ENCODE measurements at places on chromosomes 16 and 17. TPM values are rescaled to one million over a fixed set of nuclear protein-coding genes. Genes with fewer than 3 reads are reported as not detected.
A peak's percentile ranks its signal among the peaks of the same experiment; 100 is the strongest.

DNA sequence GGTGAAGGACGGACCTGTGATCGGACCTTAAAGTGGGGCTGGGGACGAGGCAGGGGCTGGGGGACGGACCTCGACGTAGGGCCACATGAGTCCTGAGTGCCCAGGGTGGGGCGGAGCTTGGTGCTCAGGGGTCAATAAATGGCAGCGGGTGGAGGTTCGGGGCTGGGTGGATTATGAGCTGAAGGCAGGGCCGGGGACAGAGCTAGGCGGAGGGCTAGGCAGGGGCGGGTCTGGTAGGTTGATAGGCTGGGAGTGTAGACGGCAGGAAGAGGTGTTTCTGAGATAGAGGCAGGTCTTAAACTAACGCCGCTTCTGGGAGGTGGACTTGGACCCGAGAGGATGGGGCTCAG is 733 bp downstream of the CHRNB1 start:
- no peak for DNase-seq

GRCh38 chr16:88276591-88276990 is 106.2 kb upstream of the ZNF469 start:
- no peak for DNase-seq

DNA sequence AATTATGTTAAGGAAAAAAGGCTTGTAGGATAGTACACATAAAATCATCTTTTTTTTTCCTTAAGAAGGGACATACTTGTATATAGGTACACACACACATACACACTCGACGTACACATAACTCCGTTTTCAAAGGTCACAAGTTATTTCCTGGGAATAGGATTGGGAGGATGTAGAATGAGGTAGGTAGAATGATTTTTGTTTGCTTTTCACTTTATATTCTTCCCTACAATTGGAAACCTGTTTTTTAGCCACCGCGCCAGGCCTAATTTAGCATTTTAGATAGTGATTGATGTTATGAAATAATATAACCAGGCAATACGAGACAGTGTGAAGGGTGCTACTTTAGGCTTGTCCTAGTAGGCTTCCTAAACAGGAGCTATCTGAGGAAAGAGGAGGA is 1.8 kb upstream of the HAPSTR1 start:
- no peak for DNase-seq

DNA sequence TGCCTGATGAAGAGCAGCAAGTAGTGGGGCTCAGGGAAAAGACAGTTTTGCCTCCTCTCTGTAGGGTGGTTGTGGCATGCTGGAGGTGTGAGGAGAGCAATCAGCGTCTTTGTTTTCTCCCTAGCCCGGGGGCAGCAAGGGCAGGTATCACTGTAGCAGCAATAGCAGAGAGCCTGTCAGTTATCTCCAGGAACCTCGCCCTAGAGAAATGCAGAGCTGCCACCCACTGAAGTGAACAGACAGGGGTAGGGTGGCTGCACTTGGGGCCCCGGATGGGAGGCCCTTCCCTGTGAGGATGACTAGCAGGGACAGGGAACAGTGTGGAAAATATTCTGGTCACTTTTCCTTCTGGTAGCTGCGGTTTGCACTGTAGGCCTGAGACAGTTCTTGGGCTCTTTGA is 886.5 kb downstream of the CDH8 start:
- no peak for DNase-seq

DNA sequence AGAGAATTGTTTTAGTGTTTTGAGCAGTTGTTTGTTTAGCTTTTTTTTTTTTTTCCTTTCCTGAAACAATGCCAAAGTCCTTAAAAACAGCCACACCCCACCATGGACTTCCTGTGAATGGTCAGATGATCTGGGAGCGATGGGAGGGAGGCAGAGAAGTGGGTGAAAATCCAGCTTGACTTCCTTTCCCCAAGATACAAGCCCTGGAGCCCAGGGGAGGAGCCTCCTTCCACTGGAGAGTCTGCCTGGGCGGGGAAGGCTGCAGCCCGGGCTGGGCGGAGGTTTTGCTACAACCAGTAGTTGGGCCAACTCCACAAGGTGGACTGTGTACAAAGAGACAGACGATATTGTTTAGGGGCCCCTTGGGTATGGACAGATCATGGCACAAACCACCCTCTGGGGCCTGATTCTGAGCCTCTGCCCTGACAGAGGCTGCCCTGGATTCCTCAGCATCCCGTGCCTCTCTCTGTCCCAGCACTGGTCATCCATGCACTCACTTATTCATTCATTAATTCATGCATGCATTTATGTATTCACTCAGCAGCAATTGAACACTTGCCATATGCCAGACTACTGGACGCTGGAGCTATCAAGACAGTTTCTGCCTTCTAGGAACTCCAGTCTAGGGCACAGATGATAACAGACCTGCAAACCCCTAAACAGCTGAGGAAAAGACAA is 29.8 kb downstream of the WSB1 start:
- DNase-seq: peak; percentile 89

- DNase-seq: no peak
Observed at GRCh38 chr17:82765371-82765770, 13.5 kb downstream of the TBCD start.

GRCh38 chr16:54936979-54937670 is 6.5 kb downstream of the IRX5 start:
- peak; percentile 61 for DNase-seq

- no peak for DNase-seq
Observed at GRCh38 chr17:6101706-6102105, 31.5 kb downstream of the WSCD1 start.

GRCh38 chr17:79391376-79392233 is 219.2 kb downstream of the RBFOX3 start:
- DNase-seq: peak; percentile 73

- peak; percentile 38 for DNase-seq
Observed at GRCh38 chr17:28227316-28228108, 91.5 kb upstream of the TMEM97 start.

GRCh38 chr16:80442779-80443178 is 98.0 kb upstream of the DYNLRB2 start:
- DNase-seq: no peak

DNA sequence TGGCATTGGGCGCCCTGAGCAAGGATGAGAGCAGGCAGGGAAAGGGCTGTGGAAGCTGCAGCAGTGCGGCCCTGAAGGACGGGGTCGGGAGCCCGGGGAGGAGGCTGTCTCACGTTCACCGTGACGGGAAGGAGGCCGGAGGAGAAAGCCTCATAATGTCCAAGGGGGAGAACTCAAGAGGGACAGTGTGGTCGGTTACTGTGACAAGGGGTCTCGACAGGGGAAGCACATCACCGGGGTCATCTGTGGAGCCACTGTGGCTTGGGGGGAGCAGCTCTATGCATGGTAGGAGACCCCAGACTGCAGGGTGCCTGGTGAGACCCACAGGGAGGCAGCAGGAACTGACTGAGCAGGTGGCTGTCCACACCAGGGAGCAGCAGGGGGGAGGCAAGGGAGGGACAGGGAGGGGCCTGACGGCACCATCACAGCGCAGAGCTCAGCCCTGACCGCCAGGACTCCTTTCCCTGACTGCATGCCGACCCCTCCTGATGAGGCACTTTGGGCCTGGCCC is 154.6 kb upstream of the CHMP6 start:
- DNase-seq: no peak

Gene PLCD3
- 92.1 TPM for total RNA-seq

Gene PRCD
- total RNA-seq: 5.5 TPM

Gene GNGT2
- 1.9 TPM for total RNA-seq

Gene CRAMP1
- 12.1 TPM for total RNA-seq
